ENCODE measurements at places on chromosomes 2 and 18.

GRCh38 chr2:109380502-109381326, 233.1 kb downstream of the SEPTIN10 start:
- no peak for DNase-seq

- DNase-seq: no peak
These were observed 265.3 kb upstream of the PKDCC start for GRCh38 chr2:41782306-41783158.

GRCh38 chr2:9675415-9676351, 44.9 kb upstream of the YWHAQ start:
- DNase-seq: no peak

- DNase-seq: no peak
These were observed 60.1 kb upstream of the TNFRSF11A start for GRCh38 chr18:62264984-62265383.

DNA sequence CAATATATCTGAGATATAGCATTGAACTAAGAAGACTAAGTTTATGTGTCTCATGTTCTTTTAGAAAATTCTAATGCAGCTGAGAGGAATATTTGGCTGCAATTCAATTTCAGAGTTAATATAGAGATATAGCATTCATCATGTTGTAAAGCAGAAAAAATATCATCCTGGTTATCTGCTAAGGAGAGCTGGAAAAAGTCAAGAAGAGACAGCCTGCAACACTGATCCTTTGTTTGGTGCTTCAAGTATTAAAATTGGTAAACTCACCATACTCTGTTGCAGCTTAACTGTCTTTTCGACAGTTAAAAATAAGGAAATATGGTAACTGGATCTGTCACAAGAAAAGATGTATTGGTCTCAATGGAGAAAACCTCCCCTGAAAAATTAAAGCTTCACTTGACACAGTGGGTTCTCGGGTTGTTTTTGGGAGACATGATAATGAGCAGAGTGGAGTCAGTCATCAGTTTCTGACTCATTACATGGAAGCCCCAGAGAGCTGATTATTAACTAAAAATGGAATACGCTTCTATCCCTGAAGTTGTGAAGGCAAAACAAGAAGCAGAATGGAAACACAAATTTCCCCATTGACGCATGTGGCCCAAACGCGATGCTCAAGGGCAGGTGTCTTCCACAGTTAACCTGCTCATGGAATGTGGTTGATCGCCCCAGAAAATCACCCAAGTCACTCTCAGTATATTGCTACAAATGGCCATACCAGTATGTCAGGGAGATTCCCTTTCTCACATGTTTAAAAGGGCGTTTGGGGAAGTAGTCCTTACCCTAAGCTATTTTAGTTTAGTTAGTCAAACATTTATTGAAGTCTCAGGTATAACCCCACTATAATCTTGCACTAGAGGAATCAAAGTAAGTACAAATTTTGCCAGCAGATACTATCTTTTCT, 8.2 kb downstream of the BCL2 start:
- no peak for DNase-seq
